Cardiac atrium fibroblast (primary cell): ENCODE measurements at places on chromosomes 3 and 15. TPM values are rescaled to one million over a fixed set of nuclear protein-coding genes. Genes with fewer than 3 reads are reported as not detected.

The CNTN3 gene
- 0.16 TPM in 1 of 2 replicates, not detected in the other for total RNA-seq

The ABI3BP gene
- total RNA-seq, result 8.7 and 366 TPM in 2 replicates

The GJD2 gene
- not detected in 2 replicates for total RNA-seq

The UBAP1L gene
- total RNA-seq, result 0.16 and 0.36 TPM in 2 replicates

The SAMMSON gene
- total RNA-seq, result 0.16 TPM in 1 of 2 replicates, not detected in the other

The MASP1 gene
- 3.1 and 9.1 TPM in 2 replicates for total RNA-seq

The TNFAIP8L3 gene
- total RNA-seq, result 3.8 and 8.1 TPM in 2 replicates

The NEK10 gene
- total RNA-seq, result 1.3 and 2.4 TPM in 2 replicates

The CPLX3 gene
- total RNA-seq, result not detected in 2 replicates

The GOLGA6L7 gene
- not detected in 2 replicates for total RNA-seq

The CGNL1 gene
- total RNA-seq, result 7.9 and 12.0 TPM in 2 replicates

The CAMKV gene
- total RNA-seq, result not detected in 2 replicates

The ARL8B gene
- 31.2 and 35.8 TPM in 2 replicates for total RNA-seq

The STARD9 gene
- total RNA-seq, result 3.1 and 4.5 TPM in 2 replicates

The CD200 gene
- 22.0 and 42.0 TPM in 2 replicates for total RNA-seq

The MEGF11 gene
- not detected in 2 replicates for total RNA-seq

The DLEC1 gene
- total RNA-seq, result under 0.01 and 0.49 TPM in 2 replicates

The GOLGA8R gene
- 1.5 and 1.8 TPM in 2 replicates for total RNA-seq

The EFHB gene
- 0.54 TPM in 1 of 2 replicates, not detected in the other for total RNA-seq

The XYLB gene
- 2.6 and 2.7 TPM in 2 replicates for total RNA-seq

The BFSP2 gene
- total RNA-seq, result not detected in 2 replicates

The ALCAM gene
- total RNA-seq, result 53.8 and 57.7 TPM in 2 replicates

The CCDC80 gene
- 464 and 572 TPM in 2 replicates for total RNA-seq

The GHRL gene
- not detected in 2 replicates for total RNA-seq

The SERINC4 gene
- not detected in 2 replicates for total RNA-seq

The RAB27A gene
- total RNA-seq, result 5.8 and 8.3 TPM in 2 replicates

The USP13 gene
- total RNA-seq, result 2.3 and 5.3 TPM in 2 replicates

The HDGFL3 gene
- total RNA-seq, result 14.6 and 15.2 TPM in 2 replicates

The C2CD4A gene
- 0.72 and 7.9 TPM in 2 replicates for total RNA-seq

The GP9 gene
- total RNA-seq, result not detected in 2 replicates

The LMAN1L gene
- total RNA-seq, result 0.36 TPM in 1 of 2 replicates, not detected in the other

The CACNA2D3 gene
- total RNA-seq, result 3.2 TPM in 2 replicates

The CHRFAM7A gene
- total RNA-seq, result under 0.01 TPM in 1 of 2 replicates, not detected in the other
